ENCODE measurements at places on chromosomes 11 and 22.
A peak's percentile ranks its signal among the peaks of the same experiment; 100 is the strongest.

DNA sequence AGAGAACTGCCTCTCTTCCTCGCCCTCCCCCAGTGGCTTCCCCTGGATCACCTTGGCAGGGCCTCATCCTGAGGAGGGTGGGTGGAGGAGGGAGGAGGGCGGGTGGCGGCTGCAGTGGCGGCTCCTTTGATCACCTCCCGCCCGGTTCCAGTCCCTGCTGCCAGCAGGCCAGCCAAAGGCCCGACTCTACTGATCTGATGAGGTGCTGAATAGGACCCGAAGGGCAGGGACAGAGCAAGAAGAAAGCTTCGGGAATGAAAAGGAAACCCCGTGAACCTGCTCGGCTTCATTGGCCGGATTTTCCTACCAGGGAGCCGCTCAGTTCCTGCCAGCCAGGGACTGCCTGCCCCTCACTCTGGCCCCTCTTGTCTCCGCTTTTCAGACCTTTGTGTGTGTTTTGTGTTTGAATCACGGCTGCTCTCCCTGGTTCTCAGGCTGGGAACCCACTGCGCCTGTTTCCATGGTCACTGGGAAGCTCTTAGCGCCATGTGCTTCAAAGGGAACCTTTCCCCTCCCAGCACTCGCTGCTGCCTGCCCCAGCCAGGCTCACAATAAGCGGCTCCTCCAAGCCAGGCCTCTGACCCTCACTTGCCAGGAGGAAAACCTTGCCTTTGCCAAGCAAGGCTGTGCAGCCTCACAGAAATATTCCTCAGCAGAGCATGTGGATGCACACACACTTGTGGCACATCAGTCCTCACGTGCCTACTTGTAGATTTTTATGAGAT lies 56.8 kb downstream of the C22orf31 start:
- no peak for DNase-seq

GRCh38 chr22:48357196-48357595 lies 1470.5 kb downstream of the BRD1 start:
- DNase-seq: no peak

DNA sequence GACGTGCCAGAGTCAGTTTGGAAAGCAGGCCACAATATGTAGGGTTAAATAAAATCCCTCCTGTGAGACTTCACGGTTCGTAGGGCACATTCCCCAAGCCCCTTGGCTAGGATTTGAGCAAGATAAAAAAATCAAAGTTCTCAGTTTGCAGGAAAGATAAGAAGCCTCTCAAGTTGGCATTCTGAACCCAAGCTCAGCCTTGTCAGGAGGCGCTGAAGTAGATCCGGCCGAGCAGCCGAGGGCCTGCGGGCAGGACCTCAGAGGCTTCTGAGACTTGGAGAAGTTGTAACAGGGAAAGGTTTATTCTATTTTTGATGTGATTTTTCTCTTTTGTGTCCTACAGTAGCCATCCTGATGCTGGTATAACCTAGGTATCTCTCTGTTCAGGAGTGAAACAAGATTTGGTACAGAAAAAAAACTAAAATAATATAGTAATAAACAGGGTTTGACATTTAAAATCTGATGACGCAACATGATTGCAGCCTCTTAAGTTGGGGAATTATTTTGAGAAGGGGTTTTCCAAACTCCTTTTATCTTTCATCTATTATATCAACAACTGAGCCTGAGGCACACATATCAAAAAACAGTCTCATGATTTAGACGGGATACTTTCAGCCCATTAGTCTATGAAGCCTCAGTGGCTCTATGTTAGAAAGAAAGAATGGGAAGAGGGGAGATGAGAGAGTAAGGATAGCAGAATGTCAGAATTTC lies 10.1 kb downstream of the PATE2 start:
- DNase-seq: no peak

DNA sequence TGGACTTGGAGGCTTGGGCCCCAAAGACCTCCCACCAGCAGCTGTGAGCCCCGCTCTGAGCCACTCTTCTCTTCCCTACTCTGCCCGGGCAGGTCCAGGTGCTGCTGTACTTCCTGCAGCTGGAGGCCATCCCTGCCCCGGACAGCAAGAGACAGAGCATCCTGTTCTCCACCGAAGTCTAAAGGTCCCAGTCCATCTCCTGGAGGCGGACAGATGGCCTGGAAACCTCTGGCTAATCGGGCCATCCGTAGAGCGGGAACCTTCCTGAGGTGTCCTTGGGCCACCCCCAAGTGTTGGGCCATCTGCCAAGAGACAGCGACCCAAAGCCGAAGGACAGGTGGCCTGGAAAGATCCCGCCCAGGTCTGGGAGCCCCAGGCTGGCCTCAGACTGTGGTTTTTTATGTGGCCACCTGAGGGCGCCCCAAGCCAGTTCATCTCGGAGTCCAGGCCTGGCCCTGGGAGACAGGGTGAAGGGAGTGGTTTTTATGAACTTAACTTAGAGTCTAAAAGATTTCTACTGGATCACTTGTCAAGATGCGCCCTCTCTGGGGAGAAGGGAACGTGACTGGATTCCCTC lies 135.1 kb downstream of the BCR start:
- peak; percentile 61 for DNase-seq

- no peak for DNase-seq
Observed at GRCh38 chr11:79033833-79034232, 407.0 kb downstream of the TENM4 start.

- DNase-seq: no peak
Observed at GRCh38 chr11:18294862-18295261, 27.1 kb downstream of the HPS5 start.

- DNase-seq: no peak
Observed at GRCh38 chr11:75298191-75298975, 53.1 kb downstream of the ARRB1 start.

DNA sequence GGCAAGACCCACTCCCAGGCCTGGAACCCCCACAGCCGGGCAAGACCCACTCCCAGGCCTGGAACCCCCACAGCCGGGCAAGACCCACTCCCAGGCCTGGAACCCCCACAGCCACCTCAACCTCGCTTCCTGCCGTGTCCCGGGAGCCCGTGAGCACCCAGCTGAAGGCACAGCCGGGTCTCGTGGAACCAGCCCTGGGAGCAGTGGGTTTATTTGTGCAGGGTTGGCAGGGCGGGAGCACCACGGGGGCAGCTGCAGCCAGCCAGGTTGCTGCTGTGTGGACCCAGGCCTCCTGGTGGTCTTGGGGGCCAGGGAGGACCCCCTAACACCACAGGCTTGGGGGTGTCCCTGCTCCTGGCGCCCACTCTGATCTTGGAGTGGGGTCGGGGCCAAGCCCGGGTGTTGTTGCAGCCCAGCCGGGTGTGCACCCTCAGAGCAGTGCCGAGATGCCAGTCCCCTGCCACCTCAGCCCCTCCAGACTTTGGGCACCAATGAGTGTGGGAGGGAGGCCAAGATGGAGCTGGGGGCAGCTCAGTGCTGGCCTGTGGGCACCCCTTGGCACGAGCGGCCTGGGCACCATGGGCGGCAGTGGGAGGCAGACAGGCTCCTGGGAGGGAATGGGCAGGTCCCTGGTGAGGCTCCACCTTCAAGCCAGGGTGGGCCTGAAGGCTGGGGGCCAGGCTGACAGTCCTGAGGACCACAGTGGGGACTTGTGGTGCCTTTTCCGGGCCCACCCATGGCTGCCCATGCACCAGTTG lies 8.2 kb upstream of the PKP3 start:
- DNase-seq: no peak

Measured in LHCN-M2 (cell line).